A549 treated with GW870086 at 1 μM for 4 hours (cell line): ENCODE measurements at places on chromosomes 6 and 20. TPM values are rescaled to one million over a fixed set of nuclear protein-coding genes. Genes with fewer than 3 reads are reported as not detected.

The ARMC12 gene
- 0.25 to 0.63 TPM (median 0.35 TPM) in 5 replicates for total RNA-seq

The DPPA5 gene
- total RNA-seq: not detected in 5 replicates

The KHDC1L gene
- total RNA-seq: 0.36 to 0.51 TPM (median 0.42 TPM) in 4 of 5 replicates, not detected in the other

The IPCEF1 gene
- total RNA-seq: 0.03 to 0.06 TPM (median 0.03 TPM) in 3 of 5 replicates, not detected in the others

The CFAP206 gene
- 0.40 to 0.73 TPM (median 0.46 TPM) in 5 replicates for total RNA-seq

The VGLL2 gene
- not detected in 5 replicates for total RNA-seq

The BMP5 gene
- not detected in 5 replicates for total RNA-seq

The TCF15 gene
- total RNA-seq: not detected in 5 replicates

The CST7 gene
- 0.14 to 0.19 TPM in 2 of 5 replicates, not detected in the others for total RNA-seq

The MACROD2 gene
- total RNA-seq: 0.34 to 0.93 TPM (median 0.45 TPM) in 5 replicates
